SW480 (cell line): ENCODE measurements at places on chromosomes 5 and 9.

DNA sequence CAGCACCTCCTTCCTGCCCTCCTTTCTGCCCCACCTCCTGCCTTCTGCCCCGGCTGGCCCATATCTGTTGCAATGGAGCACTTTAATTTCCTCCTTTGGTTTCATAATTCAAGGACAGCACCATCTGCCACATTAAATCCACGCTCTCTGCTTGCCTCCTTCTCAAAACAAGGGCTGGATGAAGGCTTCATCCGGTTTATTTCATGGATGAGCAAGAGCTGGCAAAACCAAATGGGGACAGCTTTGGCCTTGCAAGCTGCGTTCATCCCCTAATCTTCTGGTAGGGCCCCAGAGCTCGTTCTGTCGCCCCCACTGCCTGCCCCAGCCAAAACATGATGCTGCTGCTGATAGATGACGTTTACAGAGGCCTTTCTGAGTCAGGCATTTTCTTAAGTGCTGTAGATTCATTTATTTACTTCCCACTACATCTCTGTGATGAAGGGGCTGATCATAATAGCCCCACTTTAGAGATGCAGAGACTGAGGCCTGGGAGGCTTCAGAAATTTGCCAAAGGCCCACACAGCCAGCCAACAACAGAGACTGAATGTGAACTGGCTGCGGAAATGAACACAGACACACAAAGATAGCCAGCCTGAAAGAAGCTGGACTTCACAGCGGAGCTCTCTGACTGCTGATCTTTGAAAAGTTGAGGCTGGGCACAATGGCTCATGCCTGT, 115.6 kb upstream of the CPEB4 start:
- no peak for DNase-seq

GRCh38 chr9:129095908-129096307, 14.7 kb downstream of the CRAT start:
- no peak for DNase-seq

- DNase-seq: no peak
Observed at GRCh38 chr5:145947581-145947980, 11.2 kb downstream of the SH3RF2 start.

DNA sequence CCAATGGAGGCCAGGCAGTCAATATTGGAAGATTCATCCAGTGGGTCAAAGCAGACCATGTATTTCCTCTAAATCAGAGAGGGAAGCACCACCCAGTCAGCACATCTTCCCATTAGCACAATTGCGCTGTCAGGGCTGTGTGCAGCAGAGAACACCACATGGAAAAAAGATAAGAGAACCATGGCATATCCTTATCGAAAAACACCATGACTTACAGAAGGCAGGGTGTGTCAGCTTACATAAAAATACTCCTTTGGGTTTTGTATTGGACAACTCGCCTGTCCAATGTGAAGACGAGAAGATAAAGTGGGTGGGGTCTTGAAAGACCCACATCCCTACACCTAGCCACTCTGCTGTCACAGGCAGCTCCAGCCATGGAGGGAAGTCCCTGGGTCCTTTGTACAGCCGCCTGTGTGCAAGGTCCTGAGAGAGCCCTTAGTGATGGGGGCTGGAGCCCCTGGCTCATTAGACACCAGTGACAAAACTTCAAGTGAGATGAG, 71.9 kb upstream of the SPATA31E1 start:
- DNase-seq: no peak

GRCh38 chr5:887947-888637, 4.5 kb downstream of the BRD9 start:
- no peak for DNase-seq

- no peak for DNase-seq
Observed at GRCh38 chr5:125005266-125005665, 258.8 kb upstream of the ZNF608 start.

DNA sequence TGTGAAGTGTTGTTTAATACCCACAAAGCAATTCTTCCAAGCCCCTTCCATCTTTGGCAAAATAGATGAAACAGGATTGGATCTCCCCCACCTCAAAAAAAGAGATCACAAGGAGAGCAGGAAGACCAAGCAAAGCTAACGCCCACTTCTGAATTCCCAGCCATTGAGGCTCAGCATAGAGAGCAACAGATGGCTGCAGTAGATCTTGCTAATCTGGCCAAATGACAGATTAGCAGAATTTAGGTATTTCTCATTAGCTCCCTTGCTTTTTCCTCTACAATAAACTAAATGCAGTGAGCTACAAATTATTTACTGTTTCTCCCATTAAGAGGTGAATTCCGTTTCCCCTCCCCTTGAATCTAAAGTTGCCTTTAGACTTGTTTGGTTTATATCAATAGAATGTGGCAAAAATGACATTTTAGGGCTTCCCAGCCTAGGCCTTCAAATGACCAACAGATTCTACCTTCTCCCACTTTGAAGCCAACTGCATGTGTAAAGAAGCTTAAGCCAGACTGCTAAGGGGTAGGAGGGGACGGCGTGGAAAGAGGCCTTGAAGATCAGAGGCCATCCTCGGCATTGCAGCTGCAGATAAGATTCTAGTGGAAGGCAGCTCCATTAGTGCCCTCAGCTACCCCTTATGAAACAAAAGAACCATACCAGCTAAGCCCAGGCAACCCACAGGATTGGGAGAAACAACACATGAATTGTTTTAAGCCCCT, 56.8 kb upstream of the CPEB4 start:
- no peak for DNase-seq

GRCh38 chr9:16062542-16063240, 509.8 kb downstream of the CCDC171 start:
- DNase-seq: peak; percentile 47

DNA sequence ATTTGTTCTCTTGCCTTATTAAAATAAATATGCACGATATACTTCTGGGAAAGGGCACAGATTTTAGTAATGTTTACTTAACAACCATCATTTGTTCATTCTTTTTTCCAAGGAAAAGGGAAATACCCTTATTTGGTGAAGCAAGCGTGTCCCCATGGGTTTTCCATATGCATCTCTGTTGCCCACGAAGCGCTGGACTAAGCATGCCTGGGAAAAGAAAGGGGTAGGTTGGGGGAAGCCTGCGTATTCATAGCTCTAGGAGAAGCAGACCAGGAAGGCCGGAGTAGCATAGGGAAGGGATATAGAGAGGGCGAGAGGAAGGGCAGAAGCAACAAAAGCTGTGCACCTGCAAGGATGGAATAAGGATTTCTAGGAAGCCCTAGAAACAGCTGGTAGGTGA, 61.8 kb upstream of the ACO1 start:
- no peak for DNase-seq

DNA sequence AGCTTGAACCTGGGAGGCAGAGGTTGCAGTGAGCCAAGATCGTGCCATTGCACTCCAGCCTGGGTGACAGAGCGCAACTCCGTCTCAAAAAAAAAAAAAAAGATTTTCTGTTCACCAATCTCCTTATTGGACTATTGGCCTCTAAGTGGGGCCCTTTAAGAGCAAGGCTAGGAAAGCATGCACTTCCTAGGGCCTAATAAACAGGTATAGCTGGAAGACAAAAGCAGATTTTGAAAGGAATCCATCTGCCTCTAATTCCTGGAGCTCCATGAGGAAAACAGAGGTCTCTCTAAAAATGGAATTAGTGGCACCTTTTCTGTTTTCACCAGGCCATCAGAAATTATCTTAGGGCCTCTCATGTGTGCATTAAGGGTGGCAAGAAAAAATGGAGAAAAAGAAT, 70.0 kb downstream of the RGMB start:
- no peak for DNase-seq

DNA sequence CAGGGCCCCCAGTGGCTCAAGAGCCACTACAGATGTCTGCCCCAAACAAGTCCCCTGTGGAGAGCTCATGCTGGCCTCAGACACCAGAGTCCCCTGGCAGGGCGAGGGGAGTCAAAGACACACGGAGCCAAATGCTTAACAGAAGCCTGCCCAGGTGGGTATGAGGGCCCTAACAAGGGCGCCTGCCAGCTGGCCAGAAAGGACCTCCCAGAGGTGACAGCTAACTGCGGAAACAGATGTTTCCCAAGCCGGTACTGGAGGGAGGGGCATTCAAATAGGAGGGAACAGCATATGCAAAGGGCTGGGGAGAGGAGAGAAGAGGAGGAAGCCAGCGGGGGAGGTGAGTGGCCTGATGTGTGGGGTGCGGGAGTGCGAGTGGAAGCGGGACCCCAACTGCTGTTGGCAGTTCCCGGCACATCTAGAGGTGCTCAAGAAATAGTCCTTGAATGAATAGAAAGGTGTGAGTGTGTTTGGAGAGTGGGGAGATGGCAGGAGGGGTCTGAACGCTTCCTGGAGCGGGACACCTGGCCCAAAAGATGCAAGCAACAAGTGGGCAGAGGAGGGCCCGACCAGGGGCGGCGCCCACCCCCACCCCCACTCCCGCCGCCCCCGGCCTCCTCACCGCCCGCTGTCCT, 824 bp downstream of the MXD3 start:
- peak; percentile 58 for DNase-seq

GRCh38 chr5:97909541-97909940, 726.5 kb upstream of the RIOK2 start:
- no peak for DNase-seq

DNA sequence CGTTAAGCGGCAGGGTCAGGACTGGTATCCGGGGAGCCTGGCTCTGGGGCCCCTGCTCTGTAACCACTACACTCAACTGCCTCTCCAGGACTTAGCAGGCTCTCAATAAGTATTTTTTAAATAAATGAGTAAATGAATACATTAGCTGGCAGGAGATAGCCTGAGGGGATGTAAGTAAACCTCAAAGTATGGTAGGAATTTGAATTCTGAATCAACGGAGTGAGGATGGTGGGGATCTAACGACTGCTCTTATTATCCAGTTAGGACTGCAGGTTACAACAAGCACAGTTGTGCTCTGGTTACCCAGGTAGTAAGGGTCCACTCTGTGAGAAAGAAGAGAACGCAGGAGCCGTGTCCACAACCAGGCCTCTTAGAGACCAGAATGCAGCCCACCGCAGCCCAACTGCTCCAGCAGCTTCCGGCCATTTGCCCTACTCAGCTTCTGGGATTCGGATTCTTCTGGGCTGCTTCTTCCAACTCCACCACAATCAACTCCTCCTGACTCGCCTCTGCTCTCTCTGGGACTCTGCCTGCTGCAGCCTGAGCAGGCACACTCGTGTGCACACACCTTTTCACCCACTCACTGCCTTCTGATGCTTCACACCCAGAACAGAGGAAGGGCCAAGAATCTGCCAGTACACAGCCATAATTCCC, 52.6 kb downstream of the MED27 start:
- DNase-seq: peak; percentile 34

DNA sequence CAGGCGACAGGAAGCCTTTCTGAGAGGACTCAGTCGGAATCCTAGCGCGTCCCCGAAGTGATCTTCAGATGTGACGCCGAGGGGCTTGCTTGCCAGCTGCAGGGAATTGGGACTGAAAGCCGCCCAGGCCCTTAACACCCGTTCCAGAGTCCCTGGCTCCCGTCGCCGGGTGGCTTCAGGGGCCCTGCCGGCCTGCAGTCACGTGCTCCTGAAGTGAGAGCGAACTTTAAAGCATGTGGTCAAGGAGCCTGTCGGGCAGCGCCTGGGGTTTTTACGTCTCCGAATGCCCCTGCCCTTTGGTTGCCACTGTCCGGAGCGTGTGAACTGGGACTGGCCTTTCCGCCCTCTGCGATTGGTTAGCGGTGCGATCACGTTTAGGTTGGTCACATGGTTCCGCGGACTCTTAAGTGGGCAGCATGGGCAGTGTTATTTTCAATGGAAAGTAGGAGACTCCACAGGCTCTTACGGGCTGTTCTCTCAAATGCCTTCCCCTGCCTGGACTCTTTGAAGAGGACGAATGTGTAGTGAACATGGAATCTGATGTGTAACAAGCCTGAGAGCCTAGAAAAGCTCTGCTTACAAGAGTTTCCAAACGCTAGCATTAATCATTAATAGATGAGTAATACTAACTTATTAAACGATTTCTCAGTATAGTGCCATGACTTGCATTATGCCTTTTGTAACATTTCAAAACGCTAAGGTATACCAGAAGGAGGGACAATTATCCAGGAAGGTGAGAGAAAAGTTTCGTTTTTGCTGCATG, 1.9 kb downstream of the VLDLR start:
- DNase-seq: no peak

GRCh38 chr9:130711469-130711868, 17.9 kb downstream of the EXOSC2 start:
- no peak for DNase-seq

GRCh38 chr9:99234618-99235017, 12.5 kb downstream of the SEC61B start:
- DNase-seq: no peak

- no peak for DNase-seq
Observed at GRCh38 chr9:69916950-69917349, 96.3 kb downstream of the CFAP95 start.

DNA sequence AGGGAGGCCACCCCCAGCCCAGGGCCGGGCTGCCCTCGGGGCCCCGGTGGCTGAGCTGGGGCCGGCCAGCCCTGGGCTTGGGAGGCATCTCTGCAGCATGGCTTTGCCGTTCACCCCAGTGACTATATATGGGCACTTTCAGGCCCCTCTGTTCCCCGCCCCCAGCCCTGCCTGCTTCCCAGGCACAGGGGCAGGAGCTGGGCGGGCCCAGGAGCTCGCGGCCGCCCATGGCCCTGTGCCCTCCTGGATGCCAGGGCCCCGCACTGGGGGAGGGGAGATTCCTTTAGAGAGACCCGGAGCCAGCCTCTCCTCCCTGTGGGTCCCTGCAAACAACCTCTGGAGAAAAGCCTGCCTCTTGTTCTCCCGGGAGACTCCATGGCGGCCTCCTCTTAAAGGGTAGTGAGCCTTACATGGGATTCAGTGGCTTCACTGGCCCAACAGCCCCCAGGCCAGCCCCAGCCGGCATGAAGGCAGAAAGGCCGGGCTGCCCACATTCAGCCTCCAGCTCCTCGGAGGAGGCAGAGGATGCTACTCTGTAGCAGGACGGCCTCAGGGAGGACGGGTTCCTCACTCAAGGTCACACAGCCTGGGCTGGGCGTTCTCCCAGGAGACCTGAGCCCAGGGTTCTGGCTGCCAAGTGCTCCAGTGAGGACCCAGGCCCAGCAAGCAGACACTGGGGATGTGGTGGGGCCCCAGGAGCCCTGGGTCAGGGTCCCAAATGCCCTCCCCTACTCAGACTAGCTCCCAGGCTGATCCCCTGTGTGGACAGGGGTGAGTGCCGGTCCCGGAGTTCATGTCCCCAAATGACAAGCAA, 4.1 kb downstream of the NACC2 start:
- no peak for DNase-seq

DNA sequence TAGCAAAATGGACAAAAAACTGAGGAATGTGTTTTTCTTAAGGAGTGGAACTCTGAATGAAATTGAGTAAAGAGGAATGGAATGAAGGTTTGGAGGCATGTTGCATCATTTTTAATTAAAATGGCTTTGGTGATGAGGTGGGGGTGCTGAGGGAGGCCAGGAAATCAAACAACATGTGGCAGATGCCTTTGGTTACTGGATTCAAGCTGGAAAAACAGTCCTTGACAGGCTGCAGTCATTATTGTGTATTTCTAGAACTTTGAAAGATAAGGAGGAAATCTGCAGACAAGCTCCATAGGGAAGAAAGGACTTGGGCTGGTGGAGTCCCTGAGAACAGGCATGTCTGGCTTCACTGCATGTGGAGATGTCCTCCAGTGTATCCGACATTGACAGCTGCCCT, 203.5 kb upstream of the HAPLN1 start:
- no peak for DNase-seq

DNA sequence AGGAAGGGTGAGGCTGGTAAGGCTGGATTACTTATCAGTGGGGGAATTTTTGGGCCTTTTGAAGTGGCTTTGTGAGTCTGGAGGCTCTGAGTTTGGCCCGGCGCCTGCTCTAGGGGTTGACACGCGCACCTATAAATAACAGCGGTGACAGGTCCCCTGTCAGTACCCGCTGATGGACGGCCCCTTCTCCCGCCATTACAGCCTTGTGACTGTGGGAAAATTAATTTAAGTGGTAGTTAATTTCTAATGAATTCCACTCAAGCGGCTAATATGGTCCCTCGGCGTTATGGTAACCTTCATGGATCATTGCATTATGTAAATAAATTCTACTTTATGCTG, 16.5 kb downstream of the MRPL36 start:
- DNase-seq: peak; percentile 98
